ENCODE measurements at places on chromosomes 12 and 14. TPM values are rescaled to one million over a fixed set of nuclear protein-coding genes. Genes with fewer than 3 reads are reported as not detected.
A peak's percentile ranks its signal among the peaks of the same experiment; 100 is the strongest.

GRCh38 chr14:93240678-93241000, 33.6 kb downstream of the UBR7 start:
- no peak for DNase-seq

- DNase-seq: no peak
Observed at GRCh38 chr14:99717682-99718013, 33.5 kb downstream of the CYP46A1 start.

DNA sequence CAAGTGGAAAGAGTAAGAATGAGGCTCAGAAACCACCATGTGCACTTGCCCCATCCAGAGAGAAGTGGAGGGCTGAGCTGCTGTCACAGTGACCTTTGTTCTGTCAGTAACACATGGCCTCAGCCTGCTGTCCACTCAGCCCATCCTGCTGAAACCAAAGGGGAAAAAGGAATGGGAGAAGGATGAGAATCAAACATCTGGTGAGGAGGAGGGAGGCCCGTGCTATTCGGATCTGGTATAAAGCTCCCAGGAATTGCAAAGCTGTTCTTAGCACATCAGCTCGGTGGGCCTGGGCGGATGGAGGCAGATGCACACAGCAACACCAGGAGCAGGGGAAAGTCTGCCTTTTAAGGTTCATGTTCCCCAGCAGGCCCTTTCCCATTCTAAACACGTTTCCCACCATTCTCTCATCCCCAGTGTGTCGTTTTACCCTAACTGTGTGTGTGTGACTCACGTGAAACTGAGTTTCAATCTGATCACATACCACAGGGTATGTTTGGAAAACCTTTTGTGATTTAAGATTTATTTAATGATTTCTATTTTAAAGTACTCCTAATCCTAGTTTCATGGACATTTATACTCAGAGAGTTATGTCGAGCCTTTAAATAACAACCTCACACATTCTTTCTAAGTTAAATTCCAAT, 36.8 kb downstream of the RTRAF start:
- DNase-seq: no peak

- no peak for DNase-seq
Observed at GRCh38 chr14:61656341-61656740, 39.0 kb upstream of the HIF1A start.

DNA sequence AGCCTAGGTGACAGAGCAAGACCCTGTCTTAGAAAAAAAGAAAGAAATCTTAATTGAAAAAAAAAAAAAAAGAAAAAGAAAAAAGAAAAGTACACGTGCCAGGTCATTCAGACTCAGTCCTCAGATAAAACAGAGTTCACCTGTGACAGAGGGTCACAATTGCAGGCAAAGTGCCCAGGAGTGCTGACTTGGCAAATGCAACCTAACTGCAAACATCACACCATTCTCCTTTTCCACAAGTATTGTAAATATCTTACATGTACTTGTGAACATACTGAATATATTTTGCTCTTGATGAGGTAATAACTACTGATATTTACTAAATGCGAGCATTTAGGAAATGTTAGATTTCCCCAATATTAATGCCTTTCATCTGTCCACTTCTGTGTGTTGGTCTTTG, 9.0 kb upstream of the COL2A1 start:
- DNase-seq: no peak

DNA sequence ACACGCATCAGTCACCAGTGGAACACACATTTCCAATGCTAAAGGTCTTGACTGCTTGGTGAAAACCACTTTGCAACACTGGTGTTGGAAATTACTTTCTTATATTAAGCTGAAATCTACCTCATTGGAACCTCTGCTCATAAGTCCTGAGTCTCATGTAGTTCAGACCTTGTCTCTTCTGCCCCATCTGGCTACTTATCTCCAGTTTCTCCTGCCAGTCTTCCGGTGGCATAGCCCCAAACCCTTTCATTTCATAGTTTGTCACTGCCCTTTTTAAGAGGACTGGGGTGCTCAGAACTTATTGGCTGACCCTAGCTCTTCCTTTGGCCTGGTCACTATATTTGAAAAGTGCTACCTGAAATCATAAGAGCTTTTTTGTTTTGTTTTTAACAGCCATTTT, 43.7 kb downstream of the HELB start:
- no peak for DNase-seq

- DNase-seq: no peak
Observed at GRCh38 chr14:99549684-99550083, 54.3 kb downstream of the CCDC85C start.

- DNase-seq: no peak
Observed at GRCh38 chr12:104624529-104624928, 167.8 kb downstream of the CHST11 start.

GRCh38 chr12:120646044-120646443, 5.6 kb downstream of the CABP1 start:
- no peak for DNase-seq

DNA sequence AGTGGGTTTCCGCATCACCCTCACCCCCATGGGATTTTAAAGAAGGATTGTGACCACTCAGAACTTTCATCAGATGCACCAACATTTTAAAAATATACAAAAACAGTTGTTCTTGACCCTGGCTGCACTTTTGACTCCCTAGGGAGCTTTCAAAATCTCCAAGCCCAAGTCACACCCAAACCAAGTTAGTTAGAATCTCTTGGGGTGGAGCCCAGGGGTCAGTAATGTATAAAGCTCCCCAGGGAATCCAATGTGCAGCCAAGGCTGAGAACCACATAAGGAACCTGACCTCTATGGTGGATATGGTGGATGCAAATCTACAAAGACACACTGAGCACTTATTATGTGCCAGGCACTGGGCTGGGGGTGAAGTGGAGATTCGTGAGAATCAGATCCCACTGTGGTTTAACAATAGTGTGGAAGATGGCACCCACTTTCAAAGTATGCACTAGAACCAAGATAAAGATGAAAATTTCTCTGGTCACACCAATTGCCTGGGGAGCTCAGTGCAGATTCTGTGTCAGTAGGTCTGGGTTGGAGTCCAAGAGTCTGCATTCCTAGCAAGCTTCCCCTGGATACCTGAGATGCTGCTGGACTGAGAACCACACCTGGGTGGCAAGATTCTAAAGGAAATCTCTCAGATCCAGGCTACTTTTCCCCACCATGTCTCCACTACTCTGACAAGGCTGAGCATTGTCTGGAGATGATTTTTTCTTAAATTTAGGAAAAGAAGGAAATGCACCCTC, 18.9 kb upstream of the CMKLR1 start:
- DNase-seq: no peak

DNA sequence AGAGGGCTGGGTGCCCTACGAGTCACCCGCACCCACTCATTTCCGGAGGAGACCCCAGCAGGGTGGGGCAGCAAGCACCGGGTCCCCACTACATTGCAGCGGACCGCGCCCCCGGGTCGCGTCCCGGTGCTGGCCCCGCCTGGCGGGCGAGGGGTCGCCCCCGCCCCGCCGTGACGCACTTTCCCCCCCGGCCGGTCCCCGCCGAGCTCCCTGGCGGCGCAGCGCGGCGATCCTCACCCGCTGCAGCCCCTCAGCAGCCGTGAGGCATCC, 106.1 kb downstream of the PRICKLE1 start:
- DNase-seq: peak; percentile 41

- no peak for DNase-seq
Observed at GRCh38 chr12:75526655-75527511, 15.5 kb upstream of the KRR1 start.

GRCh38 chr14:23187925-23188324, 4.5 kb upstream of the SLC7A8 start:
- DNase-seq: no peak

- DNase-seq: peak; percentile 30
Observed at GRCh38 chr14:105072381-105072861, 7.2 kb upstream of the GPR132 start.

DNA sequence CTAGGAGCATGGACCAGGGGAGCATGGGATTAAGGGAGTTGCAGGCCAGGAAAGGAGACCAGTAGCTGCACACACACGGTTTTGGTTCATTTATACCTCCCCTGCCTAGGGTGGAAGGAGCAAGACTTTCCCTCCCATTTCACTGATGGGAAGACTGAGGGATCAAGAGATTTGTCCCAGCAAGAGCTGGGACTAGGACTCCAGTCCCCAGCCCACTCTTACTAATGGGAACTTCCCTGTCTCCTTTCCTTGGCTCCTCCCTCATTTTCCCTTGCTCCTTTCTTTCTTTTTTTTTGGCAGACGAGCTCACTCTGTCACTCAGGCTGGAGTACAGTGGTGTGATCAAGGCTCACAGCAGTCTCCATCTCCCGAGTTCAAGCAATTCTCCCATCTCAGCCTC, 13.0 kb downstream of the SCNN1A start:
- DNase-seq: no peak

GRCh38 chr12:21429994-21430393, 7.5 kb upstream of the PYROXD1 start:
- DNase-seq: no peak

GRCh38 chr12:114403690-114404066, 2.3 kb downstream of the TBX5 start:
- no peak for DNase-seq

- no peak for DNase-seq
Observed at GRCh38 chr14:73723406-73723796, 9.2 kb upstream of the PNMA1 start.

DNA sequence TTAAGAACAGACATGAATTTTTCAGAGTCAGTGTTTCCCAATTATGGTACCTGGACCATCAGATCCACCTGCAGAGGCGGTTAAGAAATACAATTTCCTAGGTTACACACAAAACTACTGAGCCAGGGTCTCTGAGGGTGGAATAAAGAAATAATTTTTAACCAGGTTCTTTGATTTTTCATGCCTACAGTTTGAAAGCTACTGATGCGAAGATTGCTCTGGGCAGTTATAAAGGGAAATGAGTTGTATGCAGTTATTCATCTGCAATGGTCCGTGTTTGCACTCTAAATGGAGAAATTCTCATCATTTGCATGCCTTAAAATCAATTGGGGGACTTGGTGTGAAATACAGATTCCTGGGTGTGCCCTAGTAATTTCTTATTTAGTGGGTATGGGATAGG, 89.7 kb downstream of the ERGIC2 start:
- no peak for DNase-seq

DNA sequence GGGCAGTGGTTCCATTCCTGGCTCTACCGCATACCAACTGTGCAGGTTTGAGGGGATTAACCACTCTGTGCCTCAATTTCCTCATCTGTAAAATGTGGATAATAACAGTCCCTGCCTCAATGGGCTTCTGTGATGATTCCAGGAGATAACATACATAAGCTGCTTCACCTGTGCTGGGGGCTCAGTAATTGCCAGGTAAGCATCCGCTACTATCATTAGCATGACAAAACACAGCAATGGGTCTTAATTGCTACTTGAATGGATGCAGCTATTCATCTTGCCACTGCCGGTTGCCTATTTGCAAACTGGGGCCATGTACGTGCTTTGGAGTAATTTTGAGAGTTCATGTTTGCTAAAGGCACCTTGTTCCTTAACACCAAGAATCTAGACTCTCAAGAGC, 132.6 kb downstream of the TMEM132D start:
- DNase-seq: no peak

DNA sequence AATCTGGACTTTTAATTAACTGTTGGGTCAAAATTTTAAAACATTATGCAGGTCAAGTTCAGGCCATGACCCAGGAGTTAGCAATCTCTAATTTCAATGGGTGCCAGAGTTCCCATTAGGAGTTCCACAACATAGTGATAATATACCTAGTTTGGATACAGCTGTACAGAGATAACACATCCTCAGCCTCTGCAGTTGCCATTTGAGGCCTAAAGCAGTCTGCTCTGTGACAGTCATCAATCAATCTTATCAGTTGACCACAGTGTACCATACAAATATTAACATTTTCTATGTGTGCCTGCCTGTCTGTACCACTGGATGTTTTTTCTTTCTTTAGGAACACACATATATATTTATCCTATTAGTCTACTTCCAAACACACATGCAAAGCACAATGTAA, 54.0 kb upstream of the BBS10 start:
- DNase-seq: no peak

DNA sequence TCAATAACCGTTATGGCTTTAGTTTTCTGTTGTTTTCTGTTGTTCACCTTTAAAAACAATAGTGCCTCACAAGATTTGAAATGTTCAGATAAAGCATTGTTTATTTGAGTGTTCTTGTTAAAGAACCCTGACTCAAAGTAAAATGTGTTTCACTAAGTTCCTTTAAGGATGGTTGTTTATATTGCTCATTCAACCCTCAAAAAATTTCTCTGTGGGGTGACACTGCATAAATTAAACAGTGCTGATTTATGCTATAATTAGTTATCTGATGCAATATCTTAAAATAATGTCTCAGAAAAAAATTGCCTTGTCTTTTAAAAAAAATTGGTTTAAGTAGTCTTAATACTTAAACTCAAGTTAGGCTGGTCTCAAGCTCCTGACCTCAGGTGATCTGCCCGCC, 775.1 kb downstream of the FLRT2 start:
- DNase-seq: no peak

- DNase-seq: no peak
Observed at GRCh38 chr12:29591140-29592020, 93.9 kb upstream of the OVCH1 start.

DNA sequence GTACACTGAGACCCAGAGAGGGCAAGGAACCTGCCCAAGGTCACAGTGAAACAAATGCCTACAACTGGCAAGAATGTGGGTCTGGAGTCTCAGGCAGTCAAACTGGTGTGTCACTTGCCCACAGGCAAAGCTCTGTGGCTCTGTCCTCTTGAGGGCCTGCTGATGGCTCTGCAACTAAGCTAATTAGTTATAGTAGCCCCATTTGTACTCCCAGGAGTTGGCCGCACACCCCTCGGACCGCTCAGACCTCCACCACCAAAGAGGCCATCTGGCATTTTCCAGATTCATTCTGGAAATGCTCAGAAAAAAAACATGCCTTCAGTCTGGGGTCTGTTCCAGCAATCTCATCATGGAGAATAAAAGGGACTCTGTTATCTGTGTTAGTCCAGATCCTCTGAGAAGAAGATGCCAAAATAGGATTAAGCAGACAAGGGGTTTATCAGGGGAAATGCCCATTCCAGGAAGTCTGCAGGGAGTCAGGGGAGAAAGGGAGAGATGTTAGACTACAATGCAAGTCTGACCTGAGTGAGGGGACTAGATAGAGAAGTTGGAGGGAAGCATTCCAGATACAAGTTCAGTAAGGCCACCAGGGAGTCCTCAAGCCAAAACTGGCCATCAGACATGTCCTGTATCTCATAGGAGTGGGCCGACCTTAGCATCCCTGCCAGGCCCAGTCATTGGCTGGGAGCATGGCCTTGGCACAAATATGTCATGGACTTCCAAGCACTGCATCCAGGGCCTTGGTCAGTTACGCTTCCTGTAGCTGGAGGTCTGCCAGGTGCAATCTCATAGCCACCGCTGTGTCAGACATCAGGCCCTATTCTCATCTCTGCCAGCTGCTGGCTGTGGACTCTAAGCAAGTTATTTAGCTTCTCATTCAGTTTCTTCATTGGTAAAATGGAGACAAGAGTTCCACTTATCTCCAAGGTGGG, 15.4 kb upstream of the OAS1 start:
- no peak for DNase-seq

GRCh38 chr12:113638460-113638775, 166.7 kb upstream of the LHX5 start:
- DNase-seq: no peak

Gene ZNF891
- total RNA-seq: 4.0 TPM

Gene CMA1
- total RNA-seq: 0.51 TPM

Gene SLC5A8
- total RNA-seq: not detected

Gene ALKBH2
- total RNA-seq: 13.0 TPM

Gene KIF21A
- total RNA-seq: 21.4 TPM

Gene HPD
- total RNA-seq: not detected

Gene APOF
- not detected for total RNA-seq

Gene TAS2R14
- total RNA-seq: 2.6 TPM

Gene GLS2
- 5.2 TPM for total RNA-seq

Gene DEPDC4
- total RNA-seq: 2.0 TPM

Gene WNT5B
- total RNA-seq: not detected

Gene GALNT16
- not detected for total RNA-seq

Gene CPSF6
- 107 TPM for total RNA-seq

Data from activated naive CD8-positive, alpha-beta T cell treated with anti-CD3 and anti-CD28 coated beads, Interleukin-2, amount 10 ng/mL, durations not matched to agents 7 days and 5 days (primary cell).